ENCODE measurements at places on chromosomes 4 and X.

- DNase-seq = no peak
These were observed 18.5 kb downstream of the CASP6 start for GRCh38 chr4:109684727-109685126.

GRCh38 chrX:47579537-47579936 lies 2.7 kb upstream of the TIMP1 start:
- no peak for DNase-seq

GRCh38 chr4:89056953-89057398 lies at the start of gene FAM13A:
TSS of gene FAM13A (minus strand) at chr4:89057185. CDS start at chr4:89056964, 221 bp downstream.
- DNase-seq = no peak

DNA sequence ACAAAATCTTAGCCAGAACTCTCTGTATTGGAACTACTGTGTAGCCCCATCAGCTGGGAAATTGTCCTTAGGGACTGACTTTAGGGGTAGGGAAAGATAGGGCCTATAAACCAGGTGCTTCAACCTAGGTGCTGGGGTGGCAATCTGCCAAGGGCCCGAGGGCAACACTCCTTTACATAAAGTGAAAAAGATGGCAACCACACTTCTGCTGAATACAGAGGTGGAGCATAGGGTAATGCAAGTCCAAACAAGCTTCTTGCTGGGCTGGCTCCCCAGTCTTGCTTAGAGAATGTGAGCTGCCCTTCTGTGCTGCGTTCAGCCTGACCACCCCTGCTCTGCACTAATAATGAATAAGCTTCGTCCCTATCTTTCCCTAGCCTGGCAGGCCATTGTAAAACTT lies 9.8 kb downstream of the ZBTB33 start:
- no peak for DNase-seq

GRCh38 chrX:20743046-20743445 lies 476.3 kb upstream of the RPS6KA3 start:
- no peak for DNase-seq

GRCh38 chr4:62517716-62518115 lies 1317.6 kb downstream of the ADGRL3 start:
- DNase-seq = no peak

DNA sequence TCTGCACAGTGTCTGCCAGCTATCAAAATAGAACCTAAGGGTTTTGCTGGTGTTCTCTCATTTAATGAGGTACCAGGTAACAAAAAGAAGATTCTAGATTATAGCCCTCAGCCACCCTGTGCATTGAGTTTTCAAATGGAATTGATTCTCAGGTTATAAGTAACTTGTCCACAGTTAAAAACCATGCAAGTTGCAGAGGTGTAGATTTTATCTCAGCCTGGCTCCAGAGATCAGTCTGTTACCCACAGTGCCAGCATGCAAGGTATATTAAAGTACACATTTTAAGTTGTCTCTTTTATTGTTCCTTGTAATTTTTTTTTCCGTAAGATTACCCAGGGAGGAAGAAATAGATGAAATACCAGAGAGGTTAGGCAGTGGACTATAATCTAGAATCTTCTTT lies 59.7 kb downstream of the RAPGEF2 start:
- DNase-seq = no peak

DNA sequence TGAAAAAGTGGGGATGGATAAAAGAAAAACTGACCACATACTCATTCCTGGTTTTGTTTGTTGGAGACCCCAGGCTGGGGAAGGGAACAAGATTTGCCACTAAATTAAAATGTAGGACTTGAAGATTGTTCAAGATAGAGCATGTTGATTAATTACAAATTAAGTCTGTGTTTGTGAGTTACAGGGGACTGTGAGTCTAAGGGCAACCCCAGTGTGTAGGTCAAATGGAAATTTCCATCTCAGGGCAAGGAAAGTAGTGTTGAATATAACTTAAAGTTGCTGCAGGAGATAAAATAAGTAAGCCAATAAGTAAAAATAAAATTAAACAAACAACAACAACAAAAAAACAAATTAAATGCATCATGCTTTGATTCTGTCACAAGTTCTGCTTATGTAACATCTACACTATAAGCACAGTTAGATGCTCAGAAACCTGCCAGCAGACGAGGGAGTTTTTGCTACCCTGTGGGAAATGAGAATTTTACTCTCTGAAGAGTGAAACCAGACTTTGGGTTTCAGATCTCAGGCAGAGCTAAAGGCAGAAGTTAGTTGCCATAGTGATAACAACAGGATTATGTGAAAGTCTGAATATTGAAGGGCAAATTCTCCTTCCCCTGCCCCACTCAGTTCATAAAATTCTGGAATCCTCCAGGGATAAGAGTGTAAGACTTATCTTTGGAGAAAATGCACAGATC lies 352.3 kb downstream of the GRXCR1 start:
- no peak for DNase-seq

- no peak for DNase-seq
These were observed 51.4 kb downstream of the PPP2R2C start for GRCh38 chr4:6420972-6421371.

GRCh38 chr4:145531223-145531622 lies 49.6 kb downstream of the SMAD1 start:
- no peak for DNase-seq

DNA sequence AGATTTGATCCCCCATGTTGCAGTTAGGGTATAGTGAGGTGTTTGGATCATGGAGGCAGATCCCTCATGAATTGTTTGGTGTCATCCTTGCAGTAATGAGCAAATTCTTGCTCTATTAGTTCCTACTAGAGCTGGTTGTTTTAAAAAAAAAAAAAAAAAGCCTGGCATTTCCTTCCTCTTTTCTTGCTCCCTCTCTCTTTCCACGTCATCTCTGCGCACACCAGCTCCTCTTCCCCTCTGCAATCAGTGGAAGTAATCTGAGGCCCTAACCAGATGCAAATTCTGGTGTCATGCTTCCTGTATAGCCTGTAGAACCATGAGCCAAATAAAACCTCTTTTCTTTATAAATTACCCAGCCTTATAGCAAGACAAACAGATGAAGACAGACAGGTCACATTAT lies 24.5 kb downstream of the WDR17 start:
- DNase-seq = no peak

GRCh38 chrX:147565237-147565636 lies 346.5 kb upstream of the FMR1 start:
- DNase-seq = no peak

DNA sequence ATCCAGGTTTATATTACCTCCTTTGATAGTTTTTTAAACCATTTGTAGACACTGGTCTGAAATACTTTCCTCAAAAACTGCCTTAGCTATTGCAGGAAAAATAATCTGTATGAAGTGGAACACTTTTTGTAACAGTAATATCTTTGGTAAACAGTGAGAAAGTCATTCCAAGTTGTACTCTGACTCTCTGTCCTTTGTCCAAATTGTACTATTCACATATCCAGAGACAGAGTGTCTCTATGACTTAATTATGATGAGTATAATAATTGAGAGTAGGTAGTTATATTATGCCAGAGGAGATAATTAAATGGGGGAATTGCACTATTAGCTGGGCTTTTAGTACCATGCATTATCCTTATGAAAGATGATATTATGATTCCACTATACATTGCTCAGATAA lies 112.6 kb upstream of the LCORL start:
- DNase-seq = no peak

GRCh38 chr4:145937971-145938611 lies 532 bp downstream of the ZNF827 start:
- peak; percentile 46 for DNase-seq

DNA sequence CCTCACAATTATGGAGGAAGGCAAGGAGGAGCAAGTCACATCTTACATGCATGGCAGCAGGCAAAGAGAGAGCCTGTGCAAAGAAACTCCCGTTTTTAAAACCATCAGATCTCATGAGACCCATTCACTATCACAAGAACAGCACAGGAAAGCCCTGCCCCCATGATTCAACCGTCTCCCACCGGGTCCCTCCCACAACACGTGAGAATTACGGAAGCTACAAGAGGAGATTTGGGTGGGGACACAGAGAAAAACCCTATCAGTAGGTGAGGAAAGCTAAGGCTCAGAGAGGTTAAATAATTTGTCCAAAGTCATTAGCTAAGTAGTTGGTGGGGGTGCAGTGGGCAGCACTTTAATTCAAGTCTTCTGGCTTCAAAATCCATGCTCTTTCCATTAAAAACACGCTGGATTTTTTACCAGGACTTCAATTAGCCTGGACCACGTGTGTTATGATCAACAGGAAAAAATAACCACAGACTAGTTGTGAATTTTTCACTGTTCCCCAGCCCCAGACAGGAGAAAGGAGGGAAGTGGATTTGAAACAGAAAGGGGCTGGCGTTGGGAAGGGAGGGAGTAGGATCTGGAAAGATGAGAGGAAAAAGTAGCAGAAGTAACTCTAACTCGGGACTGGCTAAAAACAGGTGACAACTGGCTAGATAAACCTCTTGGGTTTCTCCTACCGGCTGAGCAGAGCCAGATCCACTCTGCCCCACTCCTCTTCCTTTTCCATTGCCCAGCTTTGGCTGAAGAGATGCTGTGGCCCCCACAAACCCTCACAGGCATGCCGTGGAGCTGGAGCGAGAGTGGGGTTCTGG lies 986 bp downstream of the MTMR8 start:
- no peak for DNase-seq

GRCh38 chr4:56424697-56425514 lies 10.5 kb downstream of the PPAT start:
- DNase-seq = peak; percentile 21

- no peak for DNase-seq
These were observed 337.7 kb upstream of the GATB start for GRCh38 chr4:152098365-152099060.

DNA sequence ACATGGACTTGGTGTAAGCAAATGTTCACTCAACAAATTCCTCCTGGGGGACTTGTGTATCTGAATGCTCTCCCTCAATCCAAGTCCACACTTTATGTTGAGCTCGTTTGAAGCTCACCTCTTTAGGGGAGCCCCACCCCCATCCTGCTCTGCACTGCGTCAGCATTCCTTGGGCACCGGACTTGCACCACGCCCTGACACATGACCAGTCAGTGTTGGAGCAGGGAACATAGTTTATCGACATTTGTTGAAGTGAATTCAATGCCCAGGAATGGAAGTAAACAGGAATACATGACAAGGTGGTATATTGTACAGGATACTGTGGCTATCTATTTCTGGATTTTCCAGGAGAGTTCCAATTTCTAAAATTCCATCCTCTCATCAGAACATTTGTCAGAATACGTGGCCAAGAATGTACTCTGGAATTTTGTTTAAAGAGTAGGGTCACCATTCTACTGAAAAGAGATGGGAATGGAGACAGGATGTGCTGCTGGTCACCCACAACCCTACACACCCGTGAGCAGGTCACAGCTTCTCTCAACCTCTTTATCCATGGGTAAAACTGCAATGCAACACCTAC lies 60.0 kb upstream of the LNX1 start:
- no peak for DNase-seq

DNA sequence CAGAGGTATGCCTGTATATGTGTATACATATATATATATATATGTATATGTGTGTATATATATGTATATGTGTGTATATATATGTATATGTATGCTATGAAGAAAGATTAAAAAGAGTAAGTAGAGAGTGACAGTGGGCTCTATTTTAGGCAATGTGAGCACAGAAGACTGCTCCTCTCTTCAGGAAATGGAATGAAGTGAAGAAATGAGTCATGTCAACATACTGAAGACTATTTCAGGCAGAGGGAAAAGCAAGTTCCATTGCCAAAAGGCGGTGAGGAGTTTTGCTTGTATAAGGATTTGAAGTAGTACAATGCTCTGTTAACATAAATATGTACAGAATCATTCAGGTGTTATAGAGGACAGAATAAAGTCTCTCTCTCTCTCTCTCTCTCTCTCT lies 773.2 kb upstream of the FTHL17 start:
- DNase-seq = no peak

GRCh38 chrX:16807548-16807947 lies 21.3 kb downstream of the TXLNG start:
- no peak for DNase-seq

DNA sequence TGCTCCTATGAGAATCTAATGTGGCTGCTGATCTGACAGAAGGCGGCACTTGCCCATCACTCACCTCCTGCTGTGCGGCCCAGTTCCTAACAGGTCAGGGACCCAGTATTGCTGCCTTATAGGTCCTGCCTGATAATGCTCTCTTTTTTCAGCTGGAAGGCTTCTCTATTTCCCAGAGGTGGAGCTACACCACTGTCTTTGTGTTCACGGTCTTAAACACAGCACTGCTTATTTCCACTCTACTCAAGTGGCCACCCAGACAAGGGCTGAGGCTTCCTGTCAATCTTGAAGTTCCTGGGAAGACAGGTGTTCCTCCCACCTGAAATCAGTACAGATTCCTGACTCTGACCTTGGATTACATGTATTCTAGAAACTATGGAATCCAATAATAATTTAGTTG lies 270.6 kb downstream of the NR3C2 start:
- DNase-seq = no peak

DNA sequence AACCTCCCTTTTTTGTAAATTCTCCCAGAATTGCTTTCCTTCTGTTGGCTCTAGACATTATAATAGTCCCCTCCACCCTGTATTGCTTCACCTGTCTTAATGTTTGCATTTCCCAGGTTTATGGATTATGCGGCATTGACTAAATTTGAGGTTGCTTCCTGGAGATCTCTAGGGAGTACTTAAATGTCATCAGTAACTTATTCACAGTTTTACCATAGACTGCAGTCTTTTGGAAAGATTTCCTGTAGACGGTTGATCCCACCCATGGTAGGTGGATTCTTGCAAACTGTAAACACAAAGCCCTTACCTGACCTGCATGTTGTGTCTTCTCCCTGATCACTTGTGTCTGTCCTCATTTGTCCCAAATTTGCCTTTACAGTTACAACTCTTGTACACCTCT lies 6.2 kb upstream of the NOX1 start:
- no peak for DNase-seq

All from stimulated activated naive CD8-positive, alpha-beta T cell treated with anti-CD3 and anti-CD28 coated beads, Interleukin-15, Interleukin-2, amounts not matched to agents 100 U/mL and 50 U/mL, for 24 hours (primary cell).